NCI-H524 treated with DMSO at 0.1 percent for 48 hours (cell line): ENCODE measurements at places on chromosomes 1 and 21.

- no peak for DNase-seq
These were observed 7.1 kb upstream of the TMEM61 start for GRCh38 chr1:54973205-54973921.

- no peak for DNase-seq
These were observed 506.5 kb downstream of the SMYD3 start for GRCh38 chr1:246000638-246001015.

- no peak for DNase-seq
These were observed 49.0 kb downstream of the LRRC53 start for GRCh38 chr1:74463333-74463988.

- no peak for DNase-seq
These were observed 5.5 kb downstream of the RHOU start for GRCh38 chr1:228740543-228741317.

GRCh38 chr1:168920456-168921094 lies 185.9 kb upstream of the ATP1B1 start:
- no peak for DNase-seq

GRCh38 chr1:65214340-65215027 lies 66.5 kb downstream of the AK4 start:
- no peak for DNase-seq

- DNase-seq, result no peak
These were observed 15.0 kb downstream of the IL10RB start for GRCh38 chr21:33281096-33281652.

- peak; percentile 6 for DNase-seq
These were observed 206.7 kb upstream of the C1orf87 start for GRCh38 chr1:60280256-60280655.

- DNase-seq, result no peak
These were observed 25.0 kb downstream of the PRMT2 start for GRCh38 chr21:46660505-46660904.

DNA sequence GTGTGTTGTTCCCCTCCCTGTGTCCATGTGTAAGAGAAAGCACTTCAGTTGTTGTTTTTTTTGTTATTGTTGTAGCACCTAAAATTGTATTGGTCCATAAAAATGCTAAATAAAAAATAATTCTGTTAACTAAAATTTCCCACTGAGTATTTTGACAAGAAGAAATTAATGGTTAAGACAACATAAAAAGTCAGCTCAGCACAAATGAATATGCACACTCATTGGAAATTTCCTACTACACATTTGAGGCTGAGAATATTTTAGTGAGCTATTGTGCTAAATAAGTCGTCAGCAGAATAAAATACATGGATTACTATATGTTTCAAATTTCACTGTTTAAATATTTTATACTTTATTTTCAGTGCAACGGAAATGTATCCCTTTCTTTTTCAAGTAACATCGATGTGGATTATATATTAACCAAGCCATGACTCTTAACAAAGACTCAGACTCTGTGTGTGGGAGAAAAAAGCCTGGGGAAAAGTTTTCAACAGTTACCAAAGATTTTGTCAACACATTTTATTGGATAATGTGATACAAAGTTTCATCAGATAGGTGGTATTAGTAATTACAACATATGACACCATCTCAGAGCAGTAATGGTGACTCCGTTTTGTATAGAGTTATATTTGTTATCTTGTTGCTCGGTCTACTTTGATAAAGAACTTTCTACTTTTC lies 63.4 kb downstream of the LYPLAL1 start:
- no peak for DNase-seq

DNA sequence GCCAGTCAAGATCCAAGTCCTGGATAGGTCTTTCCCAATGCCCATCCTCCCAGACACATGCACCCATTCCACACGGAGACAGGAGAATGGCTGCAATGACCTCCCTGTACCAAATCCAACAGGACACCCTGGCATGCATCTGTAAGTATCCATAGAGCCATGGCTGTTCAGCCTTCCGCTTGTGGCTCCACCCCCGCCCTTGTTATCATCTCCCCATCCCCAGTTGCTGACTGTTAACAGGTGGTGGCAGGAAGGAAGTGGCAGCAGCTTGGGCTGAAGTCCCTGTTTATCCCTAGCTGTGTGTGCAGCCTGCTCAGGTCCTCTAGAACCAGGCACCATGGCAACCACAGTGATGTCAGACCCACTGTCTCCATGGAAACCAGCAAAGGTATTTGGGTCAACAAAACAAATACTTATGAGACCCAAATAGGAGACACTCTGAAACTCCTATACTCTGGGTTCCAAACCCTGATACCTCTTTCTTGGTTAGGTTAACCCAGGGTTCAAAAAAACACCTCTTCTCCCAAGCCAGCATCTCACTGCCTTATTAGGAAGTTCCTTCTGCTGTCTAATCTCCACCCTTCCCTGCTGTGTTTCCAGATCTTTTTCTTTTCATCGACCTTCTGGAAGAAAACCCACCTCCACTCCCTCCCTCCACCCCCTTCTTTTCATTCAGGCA lies 721 bp downstream of the PBXIP1 start:
- DNase-seq, result peak; percentile 44

DNA sequence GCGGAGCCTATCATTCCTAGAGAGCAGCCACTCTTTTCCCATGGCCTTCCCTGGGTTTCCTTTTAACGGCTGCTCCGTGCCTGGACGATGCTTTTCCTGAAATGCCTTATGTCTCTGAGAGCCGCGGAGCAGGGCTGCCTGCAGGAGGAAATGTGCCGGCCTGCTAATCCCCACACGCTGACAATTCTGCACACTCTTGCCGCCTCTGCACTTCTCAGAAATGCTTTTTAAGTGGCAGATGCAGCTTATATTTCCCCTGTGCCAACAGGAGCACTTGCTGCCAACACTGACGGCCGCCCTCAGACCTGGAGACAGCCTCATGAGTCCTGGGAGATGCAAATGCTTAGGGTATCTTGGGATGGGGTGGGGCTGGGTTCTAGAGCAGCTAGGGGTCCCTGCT lies 253.2 kb downstream of the GRIK3 start:
- peak; percentile 43 for DNase-seq

DNA sequence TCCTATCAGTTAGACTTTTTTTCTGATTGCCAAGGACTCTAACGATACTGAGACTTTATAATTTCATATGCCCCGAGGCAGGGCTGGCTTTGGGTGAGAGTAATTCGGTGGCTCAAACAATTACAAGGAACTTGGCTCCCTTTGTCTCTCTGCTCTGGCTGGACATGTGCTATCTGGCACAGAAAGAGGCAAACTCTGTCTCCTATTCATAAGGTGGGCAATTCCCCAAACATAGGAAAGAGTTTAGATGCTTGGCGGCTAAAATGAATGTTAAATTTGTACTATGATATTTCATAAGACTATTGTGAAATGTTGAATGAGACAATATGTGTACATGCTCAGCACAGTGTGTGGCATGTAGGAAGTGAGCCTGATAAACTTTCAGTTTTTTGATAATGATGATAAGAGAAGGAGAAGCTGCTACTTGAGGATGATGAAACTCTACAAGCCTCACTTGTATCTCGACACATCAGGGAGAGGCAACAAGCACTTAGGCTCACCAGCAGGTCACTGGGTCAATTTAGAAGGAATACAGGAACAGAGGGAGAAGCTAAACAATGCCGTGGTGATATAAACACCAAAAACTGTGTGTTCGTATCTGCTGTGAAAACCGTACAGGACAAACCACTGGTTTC lies 12.6 kb upstream of the NTPCR start:
- DNase-seq, result no peak

DNA sequence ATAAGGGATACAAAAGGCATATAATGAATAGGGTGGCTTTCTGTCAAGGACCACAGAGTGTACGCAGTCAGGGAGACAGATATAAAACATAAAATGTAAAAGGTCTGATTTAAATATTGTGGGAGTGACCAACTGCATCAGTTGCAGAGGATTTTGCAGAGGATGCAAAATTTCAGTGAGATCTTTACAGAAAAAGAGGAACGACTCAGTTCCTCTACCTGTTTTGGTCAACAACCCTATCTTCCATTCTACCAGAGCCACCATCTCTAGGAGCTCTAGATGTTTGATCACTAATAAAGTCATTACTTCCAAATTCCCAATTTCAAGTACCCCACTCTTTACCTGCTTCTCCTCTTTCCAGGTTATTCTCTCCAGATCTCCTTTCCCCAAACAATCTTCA lies 16.5 kb downstream of the SOD1 start:
- DNase-seq, result no peak

DNA sequence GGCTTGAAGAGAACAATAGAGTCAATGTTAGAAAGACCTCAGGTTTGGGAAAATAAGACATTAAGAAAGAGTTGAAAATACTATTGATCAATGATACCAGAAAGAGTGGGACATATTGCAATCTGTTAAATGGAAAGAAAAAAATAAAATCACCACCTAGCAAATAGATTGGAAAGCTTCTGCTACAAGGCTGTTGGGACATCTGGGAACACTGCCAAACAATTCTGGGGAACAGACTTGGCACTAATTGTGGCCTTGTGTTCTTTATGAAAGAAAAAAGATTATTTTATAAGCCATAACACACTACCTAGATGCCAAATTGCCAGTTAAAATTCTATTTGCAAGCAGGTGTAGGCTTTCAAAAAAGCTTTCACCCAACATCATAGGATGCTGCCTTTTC lies 137.8 kb downstream of the TSEN15 start:
- no peak for DNase-seq

DNA sequence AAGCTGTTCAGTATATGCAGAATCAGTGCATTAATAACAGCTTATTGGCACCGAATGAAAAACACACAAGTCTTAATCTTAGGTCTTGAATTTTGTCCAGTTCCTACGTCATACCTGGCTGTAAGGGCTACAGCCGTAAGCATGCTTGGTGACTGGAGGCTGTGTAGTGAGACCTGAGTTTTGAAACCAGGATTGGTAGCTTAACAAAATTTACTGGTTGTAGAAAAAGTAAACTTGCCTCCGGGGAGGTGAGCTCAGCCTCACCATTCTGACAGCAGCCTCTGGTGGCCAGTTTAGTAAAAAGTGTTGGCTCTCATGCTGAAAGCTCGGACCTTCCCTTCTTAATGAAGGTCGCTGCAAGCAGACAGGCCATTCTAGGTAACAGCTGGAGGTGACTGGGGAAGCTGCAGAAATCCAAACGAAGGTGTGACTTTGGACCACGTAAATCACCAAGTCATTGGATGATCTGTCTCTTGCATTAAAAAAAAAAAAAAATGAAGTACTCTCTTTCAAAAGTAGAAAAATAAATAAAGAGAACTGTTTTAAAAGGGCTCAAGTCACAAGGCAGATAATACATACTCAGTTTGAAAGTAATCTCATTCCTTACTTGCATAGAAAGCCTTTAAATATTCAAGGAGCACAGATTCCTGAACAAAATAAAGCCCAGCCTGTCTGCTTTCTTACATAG lies 48.9 kb downstream of the HLCS start:
- no peak for DNase-seq

- no peak for DNase-seq
These were observed 15.5 kb downstream of the CNIH3 start for GRCh38 chr1:224631462-224632115.

DNA sequence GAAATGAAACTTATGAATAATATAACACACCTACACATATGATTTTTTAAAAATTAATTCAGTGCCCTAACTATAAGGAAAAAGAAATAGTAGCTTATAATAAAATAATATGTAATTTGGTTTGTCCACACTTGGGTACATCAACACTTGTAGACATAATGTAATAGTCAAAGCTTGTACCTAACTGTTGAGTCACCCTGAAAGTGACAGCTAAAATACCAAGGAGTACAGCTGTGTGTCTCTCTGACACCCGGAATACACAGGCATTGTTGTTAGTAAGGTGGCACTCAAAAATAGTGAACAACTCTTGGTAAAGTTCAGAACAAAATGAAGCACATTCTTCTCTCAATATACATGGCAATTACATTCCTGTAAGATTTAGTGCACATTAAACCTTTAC lies 243.4 kb downstream of the TRABD2B start:
- no peak for DNase-seq

DNA sequence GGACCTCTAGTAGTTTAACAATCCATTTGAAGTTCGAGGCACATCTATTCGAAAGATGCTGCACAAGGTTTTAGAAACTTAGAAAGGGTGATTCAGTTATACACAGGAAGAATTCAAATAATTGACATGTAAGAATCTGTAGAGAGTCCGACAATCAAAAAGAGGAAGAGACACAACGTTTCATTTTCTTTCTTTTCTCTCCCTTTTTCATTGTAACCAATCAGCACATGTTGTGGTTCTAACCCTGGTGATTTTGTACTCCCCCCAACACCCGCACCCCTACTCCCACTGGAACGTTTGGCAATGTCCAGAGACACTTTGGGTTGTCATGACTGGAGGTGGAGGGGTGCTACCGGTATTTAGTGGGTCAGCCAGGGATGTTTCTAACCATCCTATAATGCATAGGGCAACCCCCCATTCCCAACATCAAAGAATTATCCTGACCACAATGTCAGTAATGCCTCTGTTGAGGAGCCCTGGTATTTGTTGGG lies 4.9 kb downstream of the TGFB2 start:
- no peak for DNase-seq

DNA sequence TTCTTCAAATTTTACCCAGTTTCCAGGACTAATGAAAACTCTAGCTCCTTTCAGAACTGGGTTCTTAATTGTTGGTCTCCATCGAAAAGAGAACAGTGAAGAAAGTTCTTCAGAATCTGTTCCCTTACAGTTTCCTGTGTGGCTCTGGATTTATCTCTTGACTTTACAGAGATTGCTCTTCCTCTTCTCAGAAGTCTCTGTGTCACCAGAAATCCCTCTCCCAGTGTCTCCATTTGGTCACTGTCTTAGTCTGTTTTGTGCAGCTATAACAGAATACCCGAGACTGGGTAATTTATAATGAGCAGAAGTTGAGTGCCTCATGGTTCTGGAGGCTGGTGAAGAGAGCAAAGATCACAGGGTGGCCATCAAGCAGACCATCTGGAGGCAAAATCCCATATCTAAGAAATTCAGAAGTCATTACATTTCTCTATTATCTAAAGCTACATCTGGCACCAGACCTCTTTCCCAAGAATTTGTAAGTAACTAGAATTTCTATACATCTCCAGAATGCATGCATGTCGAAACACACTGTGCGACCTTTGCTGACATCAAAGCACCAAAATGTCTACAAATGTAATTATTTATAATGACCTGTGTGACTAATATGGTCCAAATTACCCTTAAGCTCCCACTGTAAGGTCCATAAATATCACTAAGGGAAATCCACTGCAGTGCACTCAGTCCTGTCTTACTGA lies 65.4 kb upstream of the KRTAP19-8 start:
- no peak for DNase-seq

DNA sequence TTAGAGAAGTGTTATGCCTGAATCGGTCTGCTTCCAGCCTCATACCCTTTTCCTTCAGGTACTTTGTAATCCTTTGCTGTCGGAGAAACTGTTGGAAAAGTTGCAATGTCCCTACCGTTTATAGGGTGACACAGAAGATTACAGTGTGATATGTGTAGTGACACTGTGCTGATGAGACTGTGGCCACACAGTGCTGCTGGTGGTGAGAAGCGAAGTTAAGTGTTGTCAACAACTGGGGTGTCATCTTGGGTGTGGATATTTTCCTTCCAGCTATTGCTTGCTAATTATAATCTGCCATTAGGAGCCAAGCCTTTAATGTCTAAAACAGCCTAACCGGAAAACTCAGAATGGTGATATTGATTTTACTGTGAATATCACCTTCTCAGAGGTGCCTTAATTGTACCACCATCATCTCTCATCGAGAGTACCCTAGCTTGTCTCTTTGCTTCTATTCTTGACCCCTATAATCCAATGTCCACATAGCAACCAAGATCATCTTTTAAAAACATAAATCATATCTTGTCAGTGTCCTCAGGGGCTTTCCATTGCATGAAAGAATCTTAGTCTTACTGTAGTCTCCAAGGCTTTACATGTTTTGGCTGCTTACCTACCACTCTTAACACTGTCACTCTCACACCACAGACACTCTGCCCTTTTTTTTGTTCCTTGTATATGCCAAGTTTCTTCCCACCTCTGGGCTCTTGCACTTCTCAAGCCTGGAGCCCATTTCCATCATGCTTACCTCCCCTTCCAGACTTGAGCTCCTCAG lies 89.4 kb upstream of the PGD start:
- DNase-seq, result no peak
